NAMALWA (cell line): ENCODE measurements at places on chromosomes 7 and 10.

- no peak for DNase-seq
These were observed 37.8 kb downstream of the RNLS start for GRCh38 chr10:88545359-88545758.

DNA sequence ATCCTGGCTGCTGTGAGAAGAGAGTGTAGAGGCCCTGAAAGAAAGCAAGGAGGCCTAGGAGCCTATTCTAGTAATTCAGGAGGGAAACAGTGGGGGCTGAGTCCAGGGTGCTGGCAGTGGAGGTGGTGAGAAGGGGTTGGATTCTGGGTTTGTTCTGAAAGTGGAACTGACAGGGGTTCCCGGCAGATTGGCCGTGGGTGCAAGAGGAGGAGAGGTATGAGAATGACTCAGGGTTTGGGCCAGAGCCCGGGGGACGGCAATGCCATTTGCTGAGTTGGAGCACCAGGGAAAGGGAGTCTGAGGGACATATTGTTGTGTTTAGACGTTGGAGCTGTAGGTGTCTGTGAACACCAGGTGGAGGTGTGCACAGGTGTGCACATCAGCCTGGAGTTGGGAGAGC, 38.5 kb downstream of the NPTX2 start:
- no peak for DNase-seq

- no peak for DNase-seq
These were observed 13.7 kb downstream of the DOCK4 start for GRCh38 chr7:112192236-112193154.

DNA sequence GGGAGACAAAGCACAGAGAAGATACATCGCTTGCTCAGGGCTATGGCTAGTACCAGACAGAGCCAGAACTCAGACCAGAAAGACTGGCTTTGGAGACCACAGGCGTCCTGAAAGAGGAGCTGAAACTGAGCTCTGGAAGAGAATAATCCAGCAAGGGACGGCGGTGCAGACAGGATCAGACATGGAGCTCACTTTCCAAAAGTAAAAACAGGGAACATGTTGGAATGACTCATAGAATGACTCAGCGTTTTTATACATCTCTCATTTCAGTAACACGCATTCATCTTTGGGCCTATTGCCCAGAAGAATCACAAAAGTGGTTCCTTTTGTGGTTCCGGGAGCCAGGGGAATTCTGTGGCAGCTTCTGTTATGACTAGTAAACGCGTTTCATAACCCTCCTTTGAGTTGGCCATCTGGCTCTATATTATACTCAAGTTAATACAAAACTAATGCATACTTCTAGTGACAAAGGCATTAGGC, 37.2 kb downstream of the PLEKHS1 start:
- DNase-seq: no peak

DNA sequence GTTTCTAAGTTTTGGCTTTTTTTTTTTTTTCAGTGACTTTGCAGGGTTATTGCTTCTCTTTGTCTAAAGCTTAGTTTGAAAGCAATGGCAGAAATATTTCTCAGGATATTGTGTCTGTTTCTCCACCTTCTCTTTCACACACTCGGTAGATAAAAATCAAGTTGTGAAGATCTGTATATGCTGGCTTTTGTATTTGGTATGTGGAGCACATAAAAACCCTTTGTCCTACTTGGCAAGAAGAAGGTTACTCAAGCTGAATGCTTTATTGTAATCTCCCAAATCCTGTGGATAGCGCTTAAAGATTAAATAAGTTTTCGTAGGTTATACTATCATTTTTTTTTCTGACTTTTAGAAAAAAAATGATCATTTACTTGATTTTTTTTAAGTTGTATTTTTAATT, 172.4 kb downstream of the CDCA7L start:
- no peak for DNase-seq

DNA sequence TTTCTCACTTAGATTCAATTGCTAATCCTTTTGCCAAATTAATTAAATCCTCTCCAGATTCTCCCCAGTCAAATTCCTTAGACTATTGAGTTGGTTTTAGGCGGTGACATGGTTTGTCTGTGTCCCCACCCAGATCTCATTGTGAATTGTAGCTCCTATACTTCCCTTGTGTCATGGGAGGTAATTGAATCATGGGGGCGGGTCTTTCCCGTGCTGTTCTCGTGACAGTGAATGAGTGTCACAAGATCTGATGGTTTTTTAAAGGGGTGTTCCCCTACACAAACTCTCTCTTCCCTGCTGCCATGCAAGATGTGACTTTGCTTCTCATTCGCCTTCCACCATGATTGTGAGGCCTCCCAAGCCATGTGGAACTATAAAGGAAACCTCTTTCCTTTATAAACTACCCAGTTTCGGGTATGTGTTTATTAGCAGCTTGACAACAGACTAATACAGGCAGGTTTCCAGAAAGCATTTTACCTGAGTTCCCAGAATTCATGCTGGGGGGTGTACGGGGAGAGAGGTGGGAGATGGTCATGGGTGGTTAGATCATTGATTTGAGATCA, 44.7 kb upstream of the GARS1 start:
- DNase-seq: no peak

- no peak for DNase-seq
These were observed 47.0 kb downstream of the AMZ1 start for GRCh38 chr7:2734751-2735571.

GRCh38 chr10:26959841-26960240, 99.1 kb upstream of the ABI1 start:
- DNase-seq: no peak

GRCh38 chr10:50033481-50033880, 34.3 kb upstream of the WASHC2A start:
- DNase-seq: no peak

- no peak for DNase-seq
These were observed 24.0 kb upstream of the SH3PXD2A start for GRCh38 chr10:103879409-103879808.

- DNase-seq: no peak
These were observed 41.6 kb upstream of the GTF2IRD1 start for GRCh38 chr7:74412056-74412455.

DNA sequence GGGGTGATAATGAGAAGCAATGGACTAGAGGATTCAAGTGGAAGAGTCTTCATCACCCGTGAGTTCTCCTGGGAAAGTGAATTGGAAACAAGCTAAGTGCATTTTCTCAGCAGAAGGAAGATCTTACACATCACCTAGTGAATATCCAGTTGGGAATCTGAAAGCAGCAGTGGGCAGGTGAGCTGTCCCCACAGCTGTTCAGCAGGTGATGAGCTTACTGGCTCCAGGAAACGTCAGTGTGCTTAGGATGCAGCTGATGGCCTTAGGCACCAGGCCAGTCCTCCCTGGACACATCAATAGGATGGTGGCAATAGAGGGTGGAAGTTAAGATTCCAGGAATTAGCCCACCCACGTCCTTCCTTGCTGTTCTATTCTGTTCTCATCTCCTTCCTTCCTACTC, 66.7 kb downstream of the NOD1 start:
- no peak for DNase-seq

DNA sequence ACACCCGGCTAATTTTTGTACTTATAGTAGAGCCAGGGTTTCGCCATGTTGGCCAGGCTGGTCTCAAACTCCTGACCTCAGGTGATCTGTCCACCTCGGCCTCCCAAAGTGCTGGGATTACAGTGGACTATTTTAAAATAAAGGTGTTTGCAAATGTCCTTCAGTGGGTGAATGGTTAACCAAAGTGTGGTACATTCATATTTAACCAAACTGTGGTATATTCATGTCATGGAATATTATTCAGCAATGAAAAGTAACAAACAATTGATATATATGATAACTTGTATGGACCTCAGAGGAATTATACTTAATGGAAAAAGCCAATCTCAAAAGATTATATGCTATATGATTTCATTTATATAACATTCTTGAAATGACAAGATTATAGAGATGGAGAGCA, 190.0 kb downstream of the CREB5 start:
- no peak for DNase-seq

- no peak for DNase-seq
These were observed 205.4 kb downstream of the ARHGAP12 start for GRCh38 chr10:31723106-31723750.

GRCh38 chr10:44950326-44951225, 9.0 kb upstream of the RASSF4 start:
- DNase-seq: no peak

GRCh38 chr10:130756651-130757050, 554.9 kb downstream of the TCERG1L start:
- DNase-seq: no peak

- DNase-seq: no peak
These were observed 182.3 kb upstream of the IMMP2L start for GRCh38 chr7:111744501-111745155.

GRCh38 chr7:138979988-138980562, 1.1 kb downstream of the KIAA1549 start:
- DNase-seq: no peak

- no peak for DNase-seq
These were observed 9.4 kb upstream of the CNOT4 start for GRCh38 chr7:135519233-135519688.

DNA sequence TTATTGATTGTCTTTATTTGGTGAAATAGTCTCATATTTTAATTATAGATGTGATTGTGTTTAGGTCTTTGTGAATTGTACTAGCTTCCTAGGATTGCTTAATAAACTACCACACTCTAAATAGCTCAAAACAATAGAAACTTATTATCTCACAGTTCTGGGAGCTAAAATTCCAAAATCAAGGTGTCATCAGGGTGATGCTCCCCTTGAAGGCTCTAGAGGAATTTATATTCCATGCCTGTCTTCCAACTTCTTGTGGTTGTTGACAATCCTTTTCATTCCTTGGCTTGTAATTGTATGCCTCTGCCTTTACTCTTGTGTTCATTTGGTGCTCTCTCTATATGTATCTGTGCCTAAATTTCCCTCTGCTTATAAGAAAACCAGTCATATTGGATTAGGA, 155.3 kb upstream of the AKR1E2 start:
- DNase-seq: no peak

DNA sequence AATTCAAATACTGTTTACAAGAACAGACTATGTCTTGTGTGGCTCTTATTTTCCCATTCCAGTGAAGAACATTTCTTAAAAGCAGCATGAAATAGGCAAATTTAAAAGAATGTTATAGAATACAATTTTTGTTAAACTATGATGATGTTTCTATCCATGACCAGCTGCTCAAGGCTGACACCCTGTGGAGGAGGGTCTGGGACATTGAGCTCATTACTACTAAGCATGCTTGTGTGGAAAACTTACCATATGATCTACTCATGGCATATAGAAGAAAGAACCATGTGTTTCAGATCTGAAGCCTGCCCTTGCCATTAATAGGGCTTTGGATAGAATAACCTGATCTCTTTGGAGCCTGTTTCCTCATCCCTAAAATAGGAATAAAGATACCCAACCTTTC, 125.0 kb downstream of the FOXP2 start:
- peak; percentile 23 for DNase-seq

GRCh38 chr10:20473023-20473760, 423.9 kb downstream of the NEBL start:
- no peak for DNase-seq

DNA sequence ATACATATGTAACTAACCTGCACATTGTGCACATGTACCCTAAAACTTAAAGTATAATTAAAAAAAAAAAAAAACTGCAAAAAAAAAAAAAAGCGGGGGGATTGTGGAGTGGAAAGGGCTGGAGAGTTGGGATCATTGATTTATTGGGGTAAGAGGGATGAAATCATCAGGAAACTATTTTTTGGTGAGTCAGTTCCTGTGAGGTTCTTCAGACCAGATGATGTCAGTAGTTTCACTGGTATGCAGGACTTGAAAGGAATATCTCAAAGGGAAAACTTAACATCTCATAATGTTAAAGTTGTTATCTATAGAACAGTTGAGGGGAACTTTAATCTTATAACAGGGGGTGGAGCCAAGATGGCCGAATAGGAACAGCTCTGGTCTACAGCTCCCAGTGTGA, 32.6 kb upstream of the TECTB start:
- DNase-seq: no peak

GRCh38 chr10:54622017-54622416, 179.0 kb downstream of the PCDH15 start:
- DNase-seq: no peak

- DNase-seq: no peak
These were observed 28.2 kb upstream of the GOLGA7B start for GRCh38 chr10:97821308-97822038.

DNA sequence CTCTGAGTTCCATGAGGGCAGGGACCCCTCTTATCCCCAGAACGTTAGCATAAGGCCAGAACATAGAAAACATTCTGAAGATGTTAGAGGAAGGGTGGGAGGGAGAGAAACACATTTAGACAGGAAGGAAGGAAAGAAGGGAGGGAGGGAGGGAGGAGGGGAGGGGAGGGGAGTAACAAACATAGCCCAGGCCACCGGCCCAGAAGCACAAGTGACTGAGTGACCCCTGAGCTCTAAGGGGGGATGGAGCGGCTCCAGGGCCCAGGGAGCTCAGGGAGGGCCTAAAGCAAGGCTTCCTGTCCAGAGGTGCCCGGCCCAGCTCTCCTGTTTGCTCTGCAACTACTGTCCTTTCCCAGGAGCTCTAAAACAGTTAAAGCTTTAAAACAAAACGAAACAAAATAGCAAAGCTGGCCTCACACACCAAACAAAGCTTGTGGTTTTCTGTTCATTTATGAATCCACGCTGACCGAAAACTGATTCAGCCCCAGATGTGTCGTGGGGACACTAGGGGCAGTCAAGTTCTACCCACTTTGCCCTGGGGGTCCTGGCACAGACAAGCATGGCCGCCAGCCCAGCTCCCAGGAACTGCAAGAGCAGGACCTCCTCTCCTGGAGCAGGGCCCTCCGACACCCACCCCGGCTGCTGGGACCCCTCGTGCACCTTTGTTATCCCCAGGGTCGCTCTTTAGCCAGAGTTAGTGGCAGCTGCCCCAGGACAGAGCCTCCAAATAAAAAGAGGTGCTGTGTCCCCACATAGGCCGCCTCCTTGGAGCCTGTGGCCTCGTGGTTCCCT, 496.2 kb upstream of the FOXK1 start:
- no peak for DNase-seq

DNA sequence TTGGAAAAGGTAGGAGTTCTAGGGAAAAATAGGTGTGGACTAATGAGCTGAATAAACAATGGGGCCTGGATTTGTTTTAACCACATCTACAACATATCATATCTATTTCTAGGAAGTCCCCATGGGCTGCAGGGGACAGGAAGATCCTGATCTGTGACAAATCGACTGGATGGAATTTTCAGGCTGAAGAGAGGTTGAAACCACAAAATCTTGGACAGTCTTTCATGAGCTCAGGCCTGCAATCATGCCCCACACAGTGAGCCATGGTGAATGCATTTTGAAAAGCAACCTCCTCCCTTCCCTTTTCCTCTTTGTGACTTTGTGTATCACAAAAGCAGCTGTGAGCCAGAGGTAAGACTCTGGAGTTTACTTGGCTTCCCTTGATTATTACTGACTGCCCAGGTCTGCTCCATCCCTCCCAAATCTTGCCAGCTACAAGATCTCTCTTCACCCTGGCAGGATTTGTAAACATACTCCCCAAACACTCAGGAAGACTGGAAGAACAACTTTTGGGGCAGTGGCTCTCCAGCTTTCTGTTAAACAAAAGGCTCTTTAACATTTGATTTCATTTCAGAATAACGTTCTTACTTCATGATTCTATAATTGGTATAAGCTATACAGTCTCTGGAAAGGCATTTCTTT, 66.4 kb downstream of the ASAH2B start:
- DNase-seq: no peak
